ENCODE measurements at places on chromosomes 1 and 21.
A peak's percentile ranks its signal among the peaks of the same experiment; 100 is the strongest.

DNA sequence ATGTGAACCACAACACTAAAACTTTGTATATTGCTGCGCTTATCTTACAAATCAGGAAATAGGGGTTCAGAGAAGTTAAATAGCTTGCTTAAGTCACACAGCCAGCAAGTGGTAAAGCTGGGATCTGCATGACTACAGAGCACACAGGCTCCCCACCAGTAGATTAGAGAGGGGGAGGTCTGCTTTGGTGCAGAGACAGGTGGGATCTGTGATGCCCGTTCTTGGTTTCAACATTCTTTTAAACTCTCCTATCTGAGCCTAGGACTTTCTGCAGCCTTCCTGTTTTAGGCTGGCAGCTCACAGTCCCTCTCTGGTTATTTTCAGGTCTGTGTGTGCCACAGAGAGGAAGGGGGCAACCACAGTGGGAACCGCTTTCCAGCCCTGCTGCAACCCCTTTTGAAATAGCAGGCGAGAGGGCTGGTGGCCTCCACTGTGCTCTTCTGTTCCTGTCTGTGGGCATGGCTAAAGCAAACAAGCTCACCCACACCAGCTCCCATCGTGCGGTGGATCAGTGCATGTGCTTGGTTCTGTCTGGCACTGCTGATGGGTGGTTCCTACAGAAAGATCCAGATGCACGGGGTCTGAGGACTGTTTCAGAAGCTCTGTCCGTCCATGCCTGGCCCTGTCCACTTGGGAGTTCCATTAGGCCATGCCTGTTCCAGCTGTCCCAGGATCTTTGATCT is 1.7 kb upstream of the IL6R start:
- no peak for DNase-seq

DNA sequence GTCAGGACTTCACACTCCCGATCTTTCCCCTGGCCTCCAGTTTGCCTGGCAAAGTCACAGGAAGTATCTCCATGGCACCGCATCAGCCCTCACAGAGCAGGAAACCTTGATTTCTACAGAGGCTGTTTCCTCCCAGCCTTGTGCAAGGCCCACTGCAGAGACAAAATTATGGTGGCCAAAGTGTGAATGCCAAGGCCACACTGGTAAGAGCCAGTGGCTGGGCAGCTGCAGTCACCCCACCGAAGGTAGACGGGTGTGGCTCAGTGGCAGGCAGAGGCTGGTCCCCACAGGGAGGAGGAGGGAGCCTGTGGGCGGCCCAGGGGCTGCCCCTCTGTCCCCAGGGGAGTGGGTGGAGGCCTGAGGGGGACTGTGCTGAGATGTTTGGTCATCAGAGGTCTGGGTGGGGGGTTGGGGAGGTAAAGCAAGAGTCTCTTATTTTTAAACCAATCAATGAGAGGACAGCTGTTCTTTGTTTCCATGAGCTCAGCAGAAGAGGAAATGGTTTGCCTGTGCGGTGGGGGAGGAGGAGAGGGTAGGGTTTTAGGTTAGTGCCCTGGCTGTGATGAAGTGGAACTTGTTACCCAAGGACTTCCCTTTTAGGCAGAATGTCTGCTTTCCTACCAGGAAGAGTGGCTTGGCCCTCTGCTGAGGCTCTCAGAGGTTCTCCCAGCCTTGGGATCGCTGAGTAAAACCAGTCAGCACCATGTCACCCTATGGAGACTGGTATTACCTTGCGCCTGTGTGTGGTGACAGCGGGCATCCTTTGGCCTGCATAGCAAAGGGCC is 18.0 kb upstream of the BTG2 start:
- DNase-seq: peak; percentile 69

GRCh38 chr1:25999041-25999800 is 1.4 kb upstream of the PAFAH2 start:
- no peak for DNase-seq

DNA sequence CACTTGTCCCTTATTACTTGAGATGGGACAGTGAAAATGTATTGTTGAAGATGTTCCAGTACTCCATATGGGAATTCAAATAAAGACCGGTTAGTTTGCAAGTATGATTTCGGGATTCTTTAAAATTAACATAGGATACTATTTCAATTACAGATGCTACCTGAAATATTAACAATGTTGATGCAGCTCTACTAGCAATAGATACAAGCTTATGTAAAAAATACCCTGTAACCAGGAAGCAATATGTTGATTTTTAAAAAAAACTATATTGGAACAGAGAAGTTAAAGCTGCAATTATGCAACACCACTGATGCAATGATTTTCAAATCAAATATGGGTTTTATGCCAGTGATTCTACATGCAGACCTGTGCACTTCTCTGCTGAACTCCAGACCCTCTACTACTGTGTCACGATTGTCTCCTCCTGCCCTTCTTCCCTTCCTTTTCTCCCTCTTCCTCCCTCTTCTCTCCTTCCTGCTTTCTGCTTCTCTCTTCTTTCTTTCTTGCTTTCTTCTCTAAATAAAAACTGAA is 179.2 kb downstream of the ATP6V1G3 start:
- DNase-seq: no peak

DNA sequence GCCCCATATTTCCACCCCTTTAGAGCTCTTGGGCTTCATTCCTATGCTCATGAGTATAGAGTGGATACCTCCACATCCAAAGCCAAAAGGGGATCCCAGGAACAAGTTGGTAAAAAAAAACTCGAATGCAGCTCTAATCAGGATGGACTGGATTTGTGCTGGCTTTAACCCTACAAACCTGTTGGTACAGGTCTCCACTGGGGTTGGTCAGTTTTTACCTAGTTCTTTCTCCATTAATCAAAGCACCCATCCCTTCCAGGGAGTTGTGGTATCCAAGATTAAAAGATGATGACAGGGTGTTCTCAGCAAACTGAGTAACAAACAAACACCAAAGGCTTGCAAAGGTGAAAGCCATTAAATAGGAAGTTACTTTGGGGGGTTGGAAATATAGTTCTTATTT is 5.9 kb upstream of the CRNN start:
- no peak for DNase-seq

GRCh38 chr1:226611301-226611700 is 62.7 kb downstream of the STUM start:
- DNase-seq: no peak

DNA sequence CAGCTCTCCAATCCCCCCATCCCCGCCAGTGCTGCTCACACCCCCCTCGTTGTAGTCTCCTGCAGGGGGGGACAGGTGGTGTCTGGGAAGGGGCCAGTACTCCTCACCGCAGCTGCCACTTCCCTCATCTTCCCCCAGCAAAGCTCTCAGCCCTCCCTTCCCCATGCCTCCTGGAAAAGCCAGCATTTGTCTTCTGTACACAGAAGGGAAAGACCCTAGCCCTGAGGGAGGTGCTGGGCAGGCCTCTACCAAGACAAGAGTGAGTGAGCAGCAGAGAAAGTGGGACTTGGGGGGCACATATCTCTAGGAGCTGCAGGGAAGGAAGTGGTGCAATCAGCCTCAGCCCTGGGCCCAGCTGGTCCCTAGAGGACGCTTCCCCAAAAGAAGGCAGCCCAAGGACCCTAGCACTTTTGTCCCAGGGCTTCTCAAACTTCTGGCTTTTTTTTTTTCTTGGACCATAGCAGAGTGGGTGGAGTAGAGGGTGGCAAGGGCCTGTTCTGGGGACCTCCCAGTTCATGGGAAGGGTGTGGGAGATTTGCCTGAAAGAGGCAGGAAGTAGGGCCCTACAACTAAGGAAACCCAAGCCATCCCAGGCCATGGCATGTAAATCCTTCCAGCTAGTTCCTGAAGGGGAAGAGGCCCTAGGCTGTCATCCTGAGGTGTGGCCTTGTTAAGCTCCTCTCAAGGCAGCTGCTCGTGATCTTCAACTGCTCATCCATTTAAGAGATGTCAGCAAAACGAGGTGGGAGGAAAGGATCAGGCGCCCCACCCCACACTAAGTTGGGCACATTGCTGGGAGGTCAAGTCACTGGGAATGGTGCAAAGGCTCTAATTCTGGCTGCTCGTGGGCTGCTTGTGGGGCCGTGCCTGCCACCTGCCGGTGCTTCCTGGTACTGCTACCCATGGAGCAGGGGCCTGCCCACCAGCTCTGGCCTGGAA is 12.6 kb downstream of the ZC3H12A start:
- DNase-seq: no peak

GRCh38 chr1:55604179-55604578 is 389.0 kb upstream of the USP24 start:
- DNase-seq: no peak

- DNase-seq: no peak
Observed at GRCh38 chr1:170668209-170669106, 4.5 kb downstream of the PRRX1 start.

- DNase-seq: no peak
Observed at GRCh38 chr1:67204298-67204980, 38.2 kb downstream of the IL23R start.

GRCh38 chr1:65065524-65066418 is 82.2 kb upstream of the AK4 start:
- DNase-seq: no peak

DNA sequence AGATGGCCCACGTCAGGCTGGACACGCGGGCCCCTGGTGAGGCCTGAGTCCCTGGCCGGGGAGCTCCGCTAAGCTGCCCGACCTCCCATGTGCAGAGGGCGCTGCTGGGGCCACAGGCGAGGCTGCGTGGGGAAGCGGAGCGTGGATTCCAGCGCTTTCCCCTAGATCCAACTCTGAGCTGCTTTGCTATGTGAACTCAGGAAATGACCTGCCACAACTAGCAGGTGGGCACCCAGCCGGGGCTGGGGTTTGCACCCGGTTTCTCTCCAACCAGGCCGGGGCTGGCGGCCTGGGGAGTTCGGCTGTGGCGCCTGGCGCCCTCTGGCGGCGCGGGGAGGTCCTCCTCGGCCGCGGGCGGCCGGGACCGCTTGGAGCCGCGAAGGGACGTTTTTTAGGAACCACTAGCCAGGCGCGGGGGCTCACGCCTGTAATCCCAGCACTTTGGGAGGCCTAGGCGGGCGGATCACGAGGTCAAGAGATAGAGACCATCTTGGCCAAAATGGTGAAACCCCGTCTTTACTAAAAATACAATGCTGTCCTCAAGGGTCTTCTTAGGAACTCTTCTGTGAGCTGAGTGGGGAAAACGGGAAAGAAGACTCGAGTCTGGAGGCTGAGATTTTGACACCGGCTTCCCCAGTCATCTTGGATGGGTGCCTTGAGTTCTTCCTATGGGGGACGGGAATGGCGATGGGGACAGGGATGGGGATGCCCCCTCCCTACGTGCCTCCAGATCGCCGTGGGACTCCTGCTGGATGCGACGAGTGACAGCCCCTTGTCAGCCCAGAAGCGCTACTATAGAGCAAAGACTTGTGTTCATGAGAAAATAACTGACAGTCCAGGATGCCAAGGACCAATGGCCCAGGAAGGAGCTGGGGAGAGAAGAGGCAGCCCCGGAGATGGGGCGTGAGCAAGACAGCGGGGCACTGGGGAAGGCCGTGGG is 12.6 kb downstream of the PYCR2 start:
- DNase-seq: peak; percentile 39

- no peak for DNase-seq
Observed at GRCh38 chr21:42143111-42143510, 72.0 kb downstream of the UMODL1 start.

DNA sequence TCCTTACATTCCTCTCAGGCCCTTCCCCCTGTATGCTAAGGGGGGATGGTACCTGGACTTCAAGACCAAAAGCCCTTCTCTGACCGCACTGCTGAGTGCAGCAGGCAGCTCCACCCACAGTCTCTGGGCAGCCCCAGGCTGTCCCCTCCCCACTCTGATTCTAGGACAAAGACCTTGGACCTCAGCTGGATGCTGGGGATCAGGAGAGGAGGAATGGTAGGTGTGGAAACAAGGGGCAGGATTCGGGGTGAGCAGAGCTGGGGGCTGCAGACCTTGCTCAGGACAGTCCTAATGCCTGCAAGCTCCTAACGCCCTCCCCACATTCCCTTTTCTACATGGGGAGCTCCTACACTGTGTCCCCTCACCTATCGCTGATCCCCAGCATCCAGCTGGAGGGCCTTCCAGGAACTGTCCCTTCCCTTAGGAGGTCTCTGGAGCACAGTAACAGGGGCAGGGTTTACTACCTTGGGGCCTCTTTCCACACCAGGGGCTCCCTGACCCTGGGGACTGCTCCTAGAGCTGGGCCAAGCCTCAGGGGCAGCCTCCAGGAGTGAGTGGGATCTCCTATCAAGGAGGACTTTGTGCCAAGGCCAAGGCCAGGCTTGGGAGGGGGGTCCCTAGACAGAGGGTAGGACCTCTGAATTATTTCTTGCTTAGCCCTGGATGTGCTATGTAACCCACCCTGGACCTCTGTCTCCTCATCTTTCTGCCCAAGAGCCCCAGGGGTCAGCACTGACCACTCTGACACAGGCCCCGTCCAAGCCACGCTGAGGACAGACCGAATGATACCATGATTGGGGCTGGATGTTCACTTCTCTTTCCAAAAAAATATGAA is 5.6 kb downstream of the CLDN19 start:
- no peak for DNase-seq

DNA sequence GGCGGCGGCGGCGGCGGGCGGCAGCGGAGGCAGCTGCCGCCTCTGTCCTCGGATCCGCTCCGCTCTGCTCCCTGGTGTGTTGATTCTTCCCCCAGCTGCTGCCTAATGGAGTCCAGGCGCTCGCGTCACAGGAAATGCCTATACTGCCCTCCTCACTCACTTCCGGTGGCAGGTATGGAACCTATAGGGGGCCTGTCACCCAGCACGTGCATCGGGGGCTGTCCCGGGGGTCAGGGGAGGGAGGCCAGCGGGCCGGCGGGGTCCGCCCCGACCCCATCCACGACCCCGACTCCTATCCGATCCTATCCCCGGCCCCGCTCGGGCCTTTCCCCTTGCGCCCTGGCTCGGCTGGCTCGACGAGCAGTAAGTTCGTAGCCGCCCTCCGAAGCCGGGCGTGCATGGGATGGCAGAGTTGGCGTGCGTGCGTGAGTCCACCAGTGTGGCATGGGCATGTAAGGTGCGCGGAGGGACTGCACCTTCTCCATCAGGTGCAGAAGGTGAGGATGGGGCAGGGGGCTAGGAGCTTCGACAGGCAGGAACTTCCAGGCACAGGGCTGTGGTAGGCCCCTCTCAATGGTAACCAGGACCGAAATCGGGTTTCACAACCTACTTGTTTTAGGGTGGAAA is at the start of gene WDR26:
Gene WDR26 (minus strand): TSS at position 107 of the 627 bp plus-strand sequence.
- peak; percentile 59 for DNase-seq

- DNase-seq: no peak
Observed at GRCh38 chr1:225889743-225890142, 797 bp upstream of the LEFTY1 start.

- no peak for DNase-seq
Observed at GRCh38 chr1:36068866-36069265, 15.0 kb upstream of the TEKT2 start.

GRCh38 chr1:165411396-165411795 is 33.5 kb downstream of the RXRG start:
- no peak for DNase-seq

GRCh38 chr1:54462597-54463258 is 56.5 kb upstream of the SSBP3 start:
- DNase-seq: no peak

GRCh38 chr1:67945733-67946374 is 104.6 kb downstream of the DIRAS3 start:
- no peak for DNase-seq

DNA sequence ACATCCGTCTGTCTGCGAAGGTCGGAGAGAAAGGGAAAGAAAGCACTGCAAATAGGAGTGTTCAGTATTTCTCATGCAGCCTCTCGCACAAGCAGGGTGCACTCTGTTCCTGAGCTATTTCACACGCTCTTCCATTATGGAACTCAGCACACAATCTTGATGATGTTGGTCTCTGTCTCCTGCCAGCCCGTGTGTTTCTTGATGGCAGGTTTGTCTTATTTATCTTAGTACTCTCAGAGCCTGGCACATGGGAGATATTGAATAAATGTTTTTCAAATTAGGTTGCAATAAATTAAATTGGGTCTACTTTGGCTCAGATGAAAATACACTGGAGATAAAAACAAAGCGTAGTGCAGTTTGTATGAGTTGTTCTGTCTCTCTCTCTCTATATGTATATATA is 134.9 kb upstream of the ETS2 start:
- no peak for DNase-seq
